ENCODE measurements at places on chromosomes 1 and 21.

DNA sequence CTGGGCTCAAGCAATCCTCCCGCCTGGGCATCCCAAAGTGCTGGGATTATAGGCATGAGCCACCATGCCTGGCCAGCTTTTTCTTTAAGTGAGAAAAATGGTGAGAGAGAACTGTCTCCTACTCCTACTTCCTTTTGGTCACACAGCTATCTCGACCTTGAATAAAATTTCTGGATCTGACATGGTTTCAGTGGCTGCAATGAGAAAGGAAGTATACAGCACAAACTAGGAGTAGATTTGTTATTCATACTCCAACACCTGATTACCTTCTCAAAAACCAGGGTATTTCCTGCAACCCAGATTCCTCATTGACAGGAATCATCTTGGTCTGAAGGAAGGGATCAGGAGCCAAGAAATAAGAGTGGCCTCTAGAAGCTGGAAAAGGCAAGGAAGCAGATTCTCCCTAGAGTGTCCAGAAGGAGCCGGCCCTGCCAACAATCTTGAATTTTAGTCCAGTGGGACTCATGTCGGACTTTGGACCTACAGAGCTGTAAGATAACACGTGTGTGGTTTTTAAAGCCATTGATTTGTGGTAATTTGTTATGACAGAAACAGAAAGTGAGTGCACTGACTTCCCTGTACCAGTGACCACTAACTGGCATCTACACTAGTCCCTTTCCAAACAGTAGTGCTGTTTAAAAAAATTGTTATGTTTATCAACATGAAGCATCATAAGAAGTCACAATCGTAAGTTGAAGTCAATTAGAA lies 516.6 kb downstream of the SMYD3 start:
- DNase-seq: no peak

DNA sequence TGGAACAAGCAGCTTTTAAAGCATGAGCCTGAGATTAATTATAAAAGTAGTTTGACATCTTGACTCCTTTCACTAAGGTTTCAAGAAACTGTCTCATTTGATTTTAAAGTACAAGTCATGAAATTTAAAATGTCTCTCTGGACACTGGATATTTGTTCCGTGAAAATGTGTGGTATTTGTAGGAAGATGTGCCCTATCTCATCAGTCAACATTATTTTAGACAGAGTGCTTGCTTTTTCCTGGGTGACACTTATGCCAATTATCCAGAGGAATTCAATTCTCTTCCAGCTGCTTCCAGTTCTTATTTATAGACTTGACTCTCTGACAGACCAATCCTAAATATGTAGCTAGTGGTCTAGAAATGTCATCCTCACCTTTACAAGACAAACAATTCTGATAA lies 300.4 kb downstream of the PLA2G4A start:
- no peak for DNase-seq

GRCh38 chr1:156648951-156649350 lies 7.0 kb downstream of the BCAN start:
- DNase-seq: no peak

- no peak for DNase-seq
These were observed 37.2 kb downstream of the RRP1 start for GRCh38 chr21:43826623-43826974.

- DNase-seq: no peak
These were observed 11.4 kb downstream of the PRPF3 start for GRCh38 chr1:150332651-150333290.

All from HS-5 (cell line).